Stimulated activated CD4-positive, alpha-beta T cell treated with anti-CD3 and anti-CD28 coated beads, Interleukin-1b, Interleukin-23, amount 100 ng/mL, for 24 hours (primary cell): ENCODE measurements at places on chromosomes 7 and 10.

DNA sequence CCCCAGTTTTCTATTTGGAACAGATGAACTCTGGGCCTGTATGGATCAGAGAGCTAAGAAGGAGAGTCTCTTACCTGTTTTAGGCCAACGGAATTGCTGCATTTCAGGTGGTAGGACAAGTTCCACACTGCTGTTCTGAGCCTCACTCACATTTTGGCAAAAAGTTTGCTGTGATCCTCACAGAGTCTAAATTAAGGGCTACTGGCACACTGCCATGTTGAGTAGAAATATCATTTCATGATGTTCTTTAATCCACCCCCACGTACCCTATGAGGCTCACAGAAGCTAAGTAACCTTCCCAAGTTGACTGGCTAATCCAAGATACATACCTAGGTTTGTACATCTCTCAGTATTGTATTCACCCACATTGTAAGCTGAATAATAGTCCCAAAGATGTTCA is 447.2 kb downstream of the INHBA start:
- no peak for DNase-seq

DNA sequence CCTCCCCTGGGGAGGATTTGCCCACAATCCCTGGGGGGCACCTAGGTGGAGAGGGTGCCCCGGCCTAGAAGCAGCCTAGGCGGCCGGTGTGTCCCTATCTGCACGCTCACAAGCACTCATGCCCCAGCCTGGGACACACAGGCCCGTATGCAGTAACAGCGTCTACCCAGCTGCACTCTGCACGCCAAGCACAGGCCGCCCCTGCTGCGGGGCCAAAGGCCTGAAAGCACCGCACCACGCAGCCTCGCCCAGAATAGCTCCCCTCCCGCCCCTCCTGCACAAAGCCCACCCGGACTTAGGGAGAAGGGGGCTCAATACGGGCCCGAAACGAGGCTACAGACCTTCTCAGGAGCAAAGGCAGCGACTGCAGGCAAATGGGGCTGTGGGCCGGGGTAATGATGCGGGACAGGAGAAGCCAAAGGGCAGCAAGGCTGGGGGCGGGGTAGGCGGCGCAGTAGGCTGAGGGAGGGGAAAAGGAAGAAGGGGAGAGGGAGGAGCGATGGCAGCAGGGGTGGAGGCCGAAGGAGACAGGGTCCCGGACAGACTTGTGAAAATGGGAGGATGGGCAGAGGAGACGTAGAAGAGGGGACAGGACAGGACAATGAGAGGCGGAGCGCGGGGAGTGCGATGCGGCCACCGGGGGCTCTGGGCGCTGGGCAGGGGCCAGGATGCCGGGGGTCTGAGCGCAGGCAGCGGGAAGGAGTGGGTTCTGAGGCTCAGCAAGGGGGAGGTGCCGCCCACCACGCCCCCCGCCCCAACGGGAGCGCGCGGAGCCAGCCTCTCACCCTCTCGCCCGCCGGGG is 544 bp downstream of the GPRIN2 start:
- no peak for DNase-seq

DNA sequence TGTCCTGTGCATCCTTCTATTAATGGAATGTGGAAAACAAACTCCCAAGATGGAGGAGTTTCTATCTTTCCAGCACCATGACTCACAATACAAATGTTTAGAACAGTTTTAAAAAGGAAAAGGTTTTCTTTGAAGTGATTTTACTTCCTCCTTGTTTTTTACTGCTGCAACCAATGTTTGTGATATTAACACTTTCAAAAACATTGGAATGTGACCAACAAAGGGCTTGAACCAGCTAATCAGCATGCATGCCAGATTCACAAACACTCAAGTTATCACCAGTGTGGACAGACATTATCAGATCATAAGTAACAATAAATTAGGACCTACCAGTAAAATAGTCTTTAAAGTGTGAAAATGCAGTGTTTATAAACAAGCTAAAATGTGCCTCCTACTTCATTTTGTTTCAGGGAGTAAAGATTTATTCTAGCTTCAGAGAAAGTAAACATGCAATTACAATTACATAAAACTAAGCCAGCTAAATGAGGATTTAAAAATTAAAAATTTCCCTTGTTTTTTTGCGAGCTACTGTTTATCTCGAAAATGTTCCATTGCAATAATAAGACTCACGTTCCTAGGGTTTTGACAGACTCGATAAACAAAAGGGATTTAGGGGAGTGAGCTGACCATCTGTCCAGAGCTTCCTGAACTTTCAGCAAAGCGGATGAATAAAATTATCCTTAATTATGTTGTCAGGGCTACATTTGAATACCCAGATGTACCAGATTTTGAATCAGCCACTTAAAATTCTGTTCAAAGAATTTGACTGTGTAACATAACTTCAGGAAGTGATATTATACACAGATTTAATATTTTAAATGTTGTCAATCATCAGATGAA is 29.8 kb downstream of the CPVL start:
- no peak for DNase-seq

- DNase-seq, result no peak
These were observed 55.4 kb downstream of the MICALL2 start for GRCh38 chr7:1403638-1404459.

- DNase-seq, result no peak
These were observed 111.5 kb upstream of the SVIL start for GRCh38 chr10:29746080-29746797.

- no peak for DNase-seq
These were observed 1.6 kb downstream of the SUV39H2 start for GRCh38 chr10:14880229-14880628.

- DNase-seq, result no peak
These were observed 97.6 kb upstream of the ZMIZ1 start for GRCh38 chr10:78971094-78971682.

GRCh38 chr7:67364441-67365017 is 367.9 kb downstream of the TYW1 start:
- no peak for DNase-seq

DNA sequence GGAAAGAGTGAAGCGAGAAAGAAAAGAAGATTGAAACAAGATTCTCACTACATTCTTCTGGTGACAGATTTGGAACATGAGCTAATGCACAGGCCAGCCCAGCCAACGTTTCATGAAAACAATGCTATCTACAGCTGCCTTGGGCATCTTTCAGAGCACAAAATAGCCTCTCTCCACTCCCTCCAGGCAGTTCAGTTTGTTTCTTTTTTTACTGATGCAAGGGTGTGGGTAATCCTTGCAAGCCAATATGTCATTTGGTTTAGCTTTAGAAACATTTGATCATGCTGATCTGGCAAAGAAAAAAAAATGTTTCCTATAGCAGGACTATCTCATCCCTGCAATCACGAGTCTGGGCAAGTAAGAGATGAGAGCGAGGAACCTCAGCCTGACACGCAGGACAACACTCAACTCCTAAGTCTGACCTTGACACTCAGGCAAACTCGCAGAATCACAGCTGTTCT is 35.9 kb downstream of the SVIL start:
- no peak for DNase-seq

- DNase-seq, result no peak
These were observed 388.9 kb upstream of the NPVF start for GRCh38 chr7:25617214-25617613.

- DNase-seq, result no peak
These were observed 23.6 kb upstream of the ZNF37A start for GRCh38 chr10:38070501-38070900.
